Activated gamma-delta T cell (primary cell): ENCODE measurements at places on chromosomes 4 and X.

GRCh38 chr4:104412344-104412743, 82.3 kb downstream of the CXXC4 start:
- no peak for DNase-seq

GRCh38 chr4:22030307-22030706, 81.7 kb upstream of the KCNIP4 start:
- no peak for DNase-seq

GRCh38 chr4:148747721-148748268, 305.6 kb upstream of the NR3C2 start:
- no peak for DNase-seq

DNA sequence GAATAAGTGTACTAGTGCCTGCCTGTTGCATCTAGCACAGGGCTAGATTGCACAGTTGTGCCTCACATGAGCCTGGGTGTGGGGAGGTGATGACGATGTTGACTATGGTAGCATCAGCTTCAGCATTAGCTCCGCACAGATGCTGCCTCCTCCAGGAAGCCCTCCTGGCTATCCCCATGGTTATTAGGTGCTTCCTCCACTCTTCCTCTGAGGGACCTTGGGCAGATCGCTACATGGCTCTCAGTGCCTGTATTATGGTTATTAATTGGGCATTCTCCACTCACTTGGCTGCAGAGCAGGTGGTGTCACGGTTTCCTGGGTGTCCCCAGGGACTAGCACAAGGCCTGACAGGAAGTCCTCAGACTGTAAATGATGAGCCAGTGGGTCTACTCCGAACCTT, 325.6 kb downstream of the ARHGAP10 start:
- no peak for DNase-seq

GRCh38 chr4:130125467-130125866, 1029.5 kb downstream of the C4orf33 start:
- DNase-seq: no peak

DNA sequence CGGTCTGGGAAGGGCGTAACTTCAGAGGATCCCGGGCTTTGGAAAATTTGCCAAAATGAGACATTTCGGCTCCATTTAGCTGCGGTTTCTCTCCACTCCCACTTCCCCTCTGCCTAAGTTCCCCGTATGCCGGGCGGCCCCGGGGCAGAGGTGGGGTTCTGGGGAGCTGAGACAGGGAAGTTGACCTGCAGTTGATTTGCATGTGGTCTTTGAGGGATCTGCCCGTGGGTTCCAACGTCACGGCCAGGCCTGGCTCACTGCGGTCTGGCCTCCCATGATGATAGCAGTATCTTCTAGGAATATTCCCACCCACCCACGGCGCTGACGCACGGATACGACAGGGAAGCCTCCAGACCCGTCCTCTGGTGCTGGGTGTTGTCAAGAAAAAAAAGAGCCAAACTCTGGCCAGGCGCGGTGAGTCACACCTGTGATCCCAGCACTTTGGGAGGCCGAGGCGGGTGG, 27.3 kb upstream of the CRLF2 start:
- DNase-seq: no peak

DNA sequence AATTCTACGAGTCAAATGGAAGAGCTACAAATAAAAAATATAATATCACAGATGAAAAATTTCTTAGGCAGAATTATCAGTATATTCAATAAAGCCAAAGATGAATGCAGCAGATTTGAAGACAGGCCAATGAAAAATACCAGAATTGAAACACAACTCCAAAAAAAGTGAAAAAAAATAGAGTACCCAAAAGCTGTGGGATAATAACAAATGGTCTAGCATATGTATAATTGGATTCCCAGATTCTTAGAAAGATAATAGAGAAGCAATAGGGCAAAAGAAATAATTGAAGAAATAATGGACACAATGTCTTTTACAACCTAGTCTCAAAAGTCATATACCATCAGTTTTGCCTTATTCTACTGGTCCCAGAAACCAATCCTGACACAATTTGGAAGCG, 4.4 kb downstream of the ANAPC10 start:
- no peak for DNase-seq

GRCh38 chr4:26887143-26887542, 26.5 kb downstream of the STIM2 start:
- no peak for DNase-seq

DNA sequence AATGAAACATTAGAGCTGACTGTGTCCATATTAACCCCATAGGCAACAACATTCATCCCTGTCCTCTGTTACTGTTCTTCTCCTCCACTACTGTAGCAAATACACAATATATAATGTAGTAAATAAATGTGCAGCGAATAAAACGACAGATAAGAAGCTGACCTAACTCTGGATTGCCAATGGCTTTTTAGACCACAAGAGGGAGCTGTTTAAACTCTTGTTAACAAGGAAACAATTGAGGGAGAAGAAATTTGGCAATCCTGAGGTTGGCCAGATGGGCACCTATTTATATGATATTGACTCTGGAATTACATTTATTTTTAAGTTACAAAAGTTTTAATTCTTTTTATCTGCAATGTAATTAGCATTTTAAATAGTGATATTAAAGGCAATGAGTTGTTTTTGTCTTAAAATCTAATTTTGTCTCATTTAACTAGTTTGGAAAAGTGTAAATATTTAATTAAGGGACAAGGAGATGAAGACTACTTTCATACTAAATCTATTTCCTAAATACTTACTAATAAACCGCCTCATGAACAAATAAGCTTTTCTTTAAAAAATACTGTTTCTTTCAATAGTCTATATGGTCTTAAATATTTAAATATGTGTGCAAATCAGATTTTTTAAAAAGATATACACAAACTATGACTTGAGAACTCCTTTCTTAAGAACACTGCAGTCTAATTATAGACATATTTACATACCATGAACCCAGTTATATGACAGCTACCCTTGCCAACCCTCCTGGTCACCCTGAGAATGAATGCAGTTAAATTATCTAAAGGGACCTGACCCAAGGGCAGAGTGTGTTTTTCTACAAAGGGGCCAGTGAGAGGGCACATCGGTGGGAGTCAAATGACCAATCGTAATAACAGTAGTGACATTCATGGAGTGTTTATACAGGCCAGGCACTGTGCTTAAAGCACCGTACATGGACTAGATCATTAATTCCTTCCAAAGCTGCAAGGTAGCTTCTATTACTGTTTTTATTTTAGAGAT, 52.9 kb upstream of the HPF1 start:
- no peak for DNase-seq

GRCh38 chrX:111100191-111100590, 4.2 kb downstream of the PAK3 start:
- no peak for DNase-seq

GRCh38 chr4:170229006-170229405, 139.2 kb upstream of the AADAT start:
- DNase-seq: no peak

- no peak for DNase-seq
Measured at GRCh38 chr4:153232768-153233167, 28.5 kb downstream of the TRIM2 start.

GRCh38 chrX:148426467-148426866, 74.0 kb upstream of the AFF2 start:
- DNase-seq: no peak

DNA sequence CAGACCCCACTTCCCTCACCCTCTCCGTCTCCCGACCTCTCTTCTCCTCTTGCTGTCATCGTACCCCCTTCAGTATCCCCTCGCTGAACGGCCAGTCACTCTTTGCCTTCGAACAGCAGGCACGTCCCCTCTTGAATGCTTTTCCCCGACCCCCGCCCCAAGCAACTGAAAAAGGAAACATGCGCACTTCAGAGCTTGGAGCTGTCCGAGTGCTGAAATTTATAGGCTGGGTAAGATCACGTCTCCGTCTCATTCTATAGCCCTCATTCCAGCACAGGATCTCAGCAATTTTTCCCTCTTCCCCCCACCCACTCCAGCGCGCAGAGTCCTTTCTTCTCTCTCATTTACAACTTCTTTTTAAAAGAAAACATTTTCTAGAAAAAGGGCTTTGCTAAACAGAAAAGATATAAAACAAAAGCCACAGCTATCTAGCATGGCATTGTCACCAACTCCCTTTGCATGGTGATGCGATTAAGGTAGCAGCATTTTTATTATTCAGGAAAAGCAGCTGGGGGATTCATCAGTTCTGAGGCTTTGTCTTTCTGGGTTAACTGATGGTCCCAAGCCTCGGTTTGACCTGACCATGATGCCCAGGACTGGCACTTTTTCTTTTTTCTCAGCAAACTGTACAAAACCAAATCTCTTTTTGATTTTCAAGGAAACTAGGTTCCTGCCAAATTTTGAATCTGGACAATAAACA, at the start of gene GLRA2:
GLRA2 (plus strand) TSS at position 247 of the 700 bp plus-strand sequence. CDS start 522 bp downstream, outside the sequence.
- no peak for DNase-seq

GRCh38 chr4:2741626-2742025, 14.5 kb downstream of the TNIP2 start:
- DNase-seq: no peak

GRCh38 chrX:100512471-100512870, 72.3 kb upstream of the TNMD start:
- DNase-seq: no peak

GRCh38 chrX:133660281-133660680, 245.0 kb upstream of the GPC4 start:
- DNase-seq: no peak

DNA sequence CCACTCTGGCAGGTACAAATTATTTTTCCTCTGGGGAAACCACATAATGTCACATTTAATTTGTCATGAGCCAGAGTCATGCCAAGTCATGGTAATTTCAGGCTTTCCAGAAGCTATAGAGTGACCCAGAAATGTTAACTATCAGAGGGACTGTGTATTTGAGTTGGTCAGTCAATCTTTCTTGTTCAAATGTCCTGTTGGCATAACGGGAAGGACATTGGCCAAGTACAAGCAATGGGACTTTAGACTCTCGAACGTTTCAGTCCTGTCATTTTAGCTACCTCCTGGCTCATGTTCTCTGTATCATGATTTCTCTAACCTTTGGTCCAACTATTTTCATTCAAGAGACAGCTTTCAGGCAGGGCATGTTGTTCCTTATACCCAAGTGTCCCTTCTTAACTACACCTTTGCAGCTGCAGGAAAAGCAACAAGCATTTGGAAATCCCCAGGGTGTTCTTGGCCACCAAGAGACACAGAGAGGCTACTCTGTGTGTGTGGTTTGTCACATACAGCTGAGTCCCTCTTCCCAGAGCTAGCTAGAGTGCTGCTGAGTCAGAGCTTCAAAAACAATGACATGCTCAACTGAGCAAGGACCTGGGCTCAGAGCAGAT, 142.6 kb downstream of the EGF start:
- no peak for DNase-seq

DNA sequence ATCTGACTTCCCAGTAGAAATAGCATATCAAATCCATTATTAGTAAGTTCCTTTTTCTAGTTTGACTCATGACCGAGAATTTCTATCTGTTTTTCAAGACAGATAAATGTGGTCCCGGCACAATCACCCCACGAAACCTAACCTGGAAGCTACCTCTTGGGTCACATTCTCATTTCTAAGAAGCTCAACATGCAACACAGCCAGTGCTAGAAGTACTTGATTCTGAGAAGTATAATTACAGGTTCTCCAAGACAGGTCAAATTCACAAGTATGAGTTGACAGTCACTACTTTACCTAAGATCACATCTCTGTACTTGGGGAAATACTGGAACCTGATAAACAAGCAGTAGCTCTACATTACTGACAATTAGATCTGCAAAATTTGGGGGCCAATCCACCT, 54.0 kb upstream of the PLAC1 start:
- no peak for DNase-seq

- DNase-seq: no peak
Measured at GRCh38 chrX:110022599-110023448, 19.9 kb downstream of the TMEM164 start.

- no peak for DNase-seq
Measured at GRCh38 chr4:118270492-118270891, 82.3 kb downstream of the PRSS12 start.

DNA sequence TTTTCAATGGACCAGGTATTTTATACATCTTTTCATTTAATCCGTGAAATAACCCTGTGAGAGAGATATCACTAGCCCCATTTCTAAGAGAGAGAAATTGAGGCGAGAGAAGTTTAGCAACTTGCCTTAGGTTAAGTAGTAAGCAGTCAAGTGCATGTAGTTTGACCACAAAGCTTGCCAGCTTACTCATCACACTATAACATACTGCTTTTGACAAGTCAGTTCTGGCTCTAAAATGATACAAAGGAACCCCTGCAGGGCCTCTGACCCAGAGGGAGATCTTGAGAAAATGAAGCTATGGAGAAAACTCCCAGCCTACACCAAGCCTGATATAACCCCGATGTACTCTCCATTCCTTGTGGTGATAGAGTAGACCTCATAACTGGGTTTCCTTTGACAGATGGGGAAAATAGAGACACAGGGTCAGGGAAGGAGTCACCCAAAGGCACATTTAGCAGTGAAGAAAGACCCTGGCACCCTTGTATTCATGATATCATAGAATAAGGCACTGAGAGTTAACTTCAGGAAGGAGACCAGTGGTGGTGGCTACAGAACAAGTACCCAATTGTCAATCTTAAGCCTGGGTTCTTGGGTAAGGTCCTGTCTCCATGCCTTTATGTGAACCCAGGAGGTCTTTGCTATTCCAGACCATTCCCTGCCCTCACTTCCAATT, 60.2 kb upstream of the MSN start:
- DNase-seq: no peak

DNA sequence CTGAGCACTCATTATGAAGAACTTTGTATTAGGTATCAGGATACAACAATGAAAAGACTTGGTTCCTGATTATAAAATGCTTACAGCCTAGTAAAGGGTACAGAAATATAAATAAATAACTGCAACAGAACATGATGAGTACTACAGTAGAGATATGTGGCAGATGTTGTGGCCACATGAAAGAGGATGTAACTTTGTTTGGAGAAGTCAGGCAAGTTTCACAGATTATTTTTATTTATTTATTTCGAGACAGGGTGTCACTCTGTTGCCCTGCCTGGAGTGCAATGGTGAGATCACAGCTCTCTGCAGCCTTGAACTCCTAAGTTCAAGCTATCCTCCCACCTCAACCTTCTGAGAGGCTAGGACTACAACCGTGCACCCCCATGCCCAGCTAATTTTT, 15.8 kb upstream of the UBE2K start:
- DNase-seq: no peak

DNA sequence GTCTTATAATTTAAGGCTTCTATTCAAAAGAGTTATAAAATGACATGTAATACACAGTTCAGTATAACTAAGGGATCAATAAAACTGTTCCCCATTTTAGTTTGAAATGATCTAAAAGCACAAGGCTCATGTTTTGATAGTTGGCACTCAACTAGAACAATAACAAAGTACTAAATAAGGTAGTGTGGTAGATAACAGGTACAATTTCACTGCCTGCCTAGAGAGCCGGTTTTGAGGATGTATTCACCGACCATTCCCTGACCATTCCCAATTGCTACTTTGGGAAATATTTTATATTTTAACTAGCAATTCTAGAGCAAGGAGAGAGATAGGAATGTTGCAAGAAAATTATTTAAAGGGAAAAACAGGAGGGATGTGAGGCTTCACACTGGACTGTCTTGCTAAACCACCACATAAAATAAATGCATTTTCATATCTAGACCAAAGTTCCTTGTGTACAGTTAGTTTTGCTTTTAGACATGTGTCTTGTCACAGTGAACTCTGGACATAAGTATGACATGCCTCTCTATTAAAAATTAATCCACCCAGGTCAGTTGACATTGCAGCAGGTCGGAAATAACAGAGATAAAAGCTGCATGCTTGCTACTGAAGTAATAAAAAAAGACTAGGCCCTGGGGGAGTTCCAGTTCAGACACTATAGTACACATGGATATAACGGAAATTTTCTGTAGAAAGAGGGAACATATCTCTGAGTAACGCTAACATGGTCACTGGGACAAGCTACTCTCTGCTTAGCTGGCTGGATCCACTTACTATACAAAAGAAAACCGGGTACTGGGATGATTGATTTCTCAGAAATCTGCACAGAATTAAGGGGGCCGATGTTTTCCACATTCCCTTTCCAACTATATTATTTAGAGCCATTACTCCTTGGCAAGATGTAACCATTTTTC, 56.3 kb upstream of the NAP1L5 start:
- no peak for DNase-seq
